ENCODE measurements at places on chromosomes 5 and 9.

DNA sequence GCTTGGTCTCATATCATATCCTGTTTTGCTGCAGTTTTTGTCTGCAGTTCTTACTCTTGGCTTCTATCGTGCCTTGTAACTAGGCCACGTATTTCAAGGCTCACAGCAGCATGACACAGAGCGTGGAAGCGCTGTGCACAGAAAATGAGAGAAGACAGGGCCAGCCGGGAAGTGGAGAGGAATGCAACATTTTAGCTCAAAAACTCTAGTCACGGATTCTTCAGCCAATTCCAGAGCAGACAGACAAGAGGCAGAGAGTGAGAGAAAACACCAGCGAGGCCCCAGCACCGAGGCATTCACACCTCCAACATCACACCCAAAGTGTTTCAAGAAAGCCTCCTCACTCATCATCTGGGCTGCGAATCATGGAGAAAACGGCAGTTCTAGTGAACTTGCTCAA, 160.8 kb downstream of the DNAH5 start:
- DNase-seq = no peak

GRCh38 chr9:81558091-81558830, 131.1 kb downstream of the TLE1 start:
- no peak for DNase-seq

- DNase-seq = no peak
Measured at GRCh38 chr5:108830705-108831276, 83.1 kb downstream of the FER start.

GRCh38 chr5:61182449-61182848, 20.2 kb upstream of the SMIM15 start:
- DNase-seq = no peak

DNA sequence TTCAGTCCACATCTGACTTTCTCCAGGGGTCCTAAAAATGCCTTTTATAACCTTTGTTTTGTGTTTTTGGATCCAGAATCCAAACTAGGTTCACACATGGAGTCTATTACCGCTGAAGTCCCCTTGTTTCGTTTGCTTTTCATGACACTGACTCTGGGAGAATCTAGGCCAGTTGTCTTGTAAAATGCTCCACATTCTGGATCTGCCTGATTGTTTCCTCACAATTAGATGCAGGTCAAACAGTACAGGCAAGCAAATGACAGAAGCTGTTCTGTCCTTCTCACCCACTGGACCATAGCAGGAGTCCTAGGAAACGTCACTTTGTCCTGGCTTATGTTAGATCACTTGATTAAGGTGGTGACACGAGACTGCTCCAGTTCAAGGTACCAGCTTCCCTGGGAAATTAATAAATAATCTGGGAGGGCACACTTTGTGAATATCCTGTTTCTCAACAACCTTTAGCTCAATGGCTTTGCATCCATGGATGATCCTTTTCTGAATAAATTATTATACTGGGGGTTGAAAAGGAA, 34.1 kb downstream of the FABP6 start:
- DNase-seq = no peak

DNA sequence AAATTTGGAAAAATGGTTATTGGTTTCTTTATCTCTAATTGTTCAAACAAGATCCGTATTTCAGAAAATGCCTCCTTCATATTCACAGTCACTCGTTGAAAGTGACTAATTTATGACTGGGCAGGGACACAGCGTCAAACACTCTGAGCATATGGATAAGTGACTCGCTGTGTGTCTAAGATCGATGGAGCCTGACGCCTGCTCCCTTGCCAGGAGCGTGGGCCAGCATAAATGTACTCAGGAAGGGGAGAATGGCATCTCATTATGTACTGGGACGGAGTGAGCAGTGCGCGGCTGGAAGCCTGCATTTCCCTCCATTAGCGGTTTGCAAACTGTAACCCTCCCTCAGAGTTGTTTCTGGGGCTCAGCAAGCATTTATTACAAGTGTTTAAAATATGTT, 79.8 kb upstream of the CAST start:
- DNase-seq = no peak

DNA sequence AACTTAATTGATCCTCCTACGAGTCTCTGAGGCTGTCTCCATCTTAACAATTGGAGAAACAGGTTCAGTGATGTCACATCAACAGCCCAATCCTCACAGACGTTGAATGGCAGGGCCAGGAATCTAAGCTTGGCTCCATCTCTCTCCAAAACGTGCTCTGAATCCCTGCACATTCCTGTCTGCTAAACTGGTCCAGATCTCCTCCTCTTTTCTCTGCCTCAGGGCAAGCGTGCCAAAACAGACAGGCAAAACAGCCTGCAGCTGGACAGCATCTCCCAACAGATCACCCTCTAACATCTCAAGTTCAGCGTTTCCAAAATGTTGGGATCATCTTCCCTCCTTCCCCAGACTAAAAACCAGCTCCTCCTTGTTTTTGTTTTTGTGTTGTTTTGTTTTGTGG, 6.6 kb downstream of the FBP1 start:
- DNase-seq = no peak

- DNase-seq = no peak
Measured at GRCh38 chr5:15786884-15787283, 286.9 kb downstream of the FBXL7 start.

GRCh38 chr9:81552581-81552991, 136.8 kb downstream of the TLE1 start:
- no peak for DNase-seq

- no peak for DNase-seq
Measured at GRCh38 chr9:136197930-136198604, 6.9 kb downstream of the LHX3 start.

DNA sequence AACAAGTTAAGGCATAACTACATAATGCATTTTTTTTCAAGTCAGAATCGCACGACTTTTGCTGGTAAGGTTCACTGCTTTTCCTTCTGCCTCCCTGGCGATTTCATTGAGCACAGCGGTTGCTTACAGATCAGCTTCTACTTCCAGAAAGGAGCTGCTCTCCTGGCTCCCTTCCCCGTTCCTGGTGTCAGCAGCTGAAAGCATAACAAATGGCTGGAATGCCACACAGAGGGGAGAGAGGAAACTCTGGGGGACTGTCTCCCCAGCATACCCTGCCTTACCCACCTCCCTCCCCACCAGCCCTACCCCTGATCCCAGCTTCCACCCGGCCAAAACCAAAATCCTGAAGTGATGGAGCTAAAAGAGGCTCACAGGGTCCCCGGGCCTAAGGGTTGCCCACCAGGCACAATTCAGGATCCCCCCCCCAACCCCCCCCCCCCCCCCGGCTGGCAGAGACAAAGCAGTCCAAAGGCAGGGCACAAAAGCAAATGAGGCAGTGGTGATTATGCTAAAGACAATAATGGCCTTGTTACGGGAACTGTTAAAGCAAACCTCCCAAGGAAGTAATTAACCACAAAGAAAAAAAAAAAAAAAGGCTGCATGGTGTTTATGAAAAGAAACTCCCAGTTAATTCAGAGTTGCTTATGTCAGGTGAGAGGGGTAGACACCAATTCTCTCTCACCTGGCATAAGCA, 126.1 kb upstream of the WWC1 start:
- no peak for DNase-seq

DNA sequence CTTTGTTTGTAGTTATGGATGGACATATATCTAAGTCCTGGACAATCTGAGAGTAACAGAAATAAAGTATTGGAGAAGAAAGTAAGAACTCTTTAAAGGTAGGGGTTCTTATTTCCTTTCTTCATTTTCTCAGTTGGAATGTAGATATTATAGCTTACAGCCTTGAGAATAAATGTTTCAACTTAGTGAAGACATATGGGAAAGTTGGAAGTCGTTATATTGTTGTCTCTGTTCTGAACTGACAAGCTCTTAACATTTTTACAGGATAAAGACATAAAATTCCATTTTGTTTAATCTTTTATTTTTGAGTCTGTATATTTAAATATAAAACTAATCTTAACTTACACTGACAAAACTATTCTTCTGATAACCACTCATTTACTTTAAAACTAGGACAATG, 2187.5 kb upstream of the ACO1 start:
- no peak for DNase-seq

- DNase-seq = no peak
Measured at GRCh38 chr5:157941616-157942015, 82.7 kb upstream of the CLINT1 start.

- DNase-seq = no peak
Measured at GRCh38 chr9:83011611-83012010, 51.3 kb downstream of the RASEF start.

DNA sequence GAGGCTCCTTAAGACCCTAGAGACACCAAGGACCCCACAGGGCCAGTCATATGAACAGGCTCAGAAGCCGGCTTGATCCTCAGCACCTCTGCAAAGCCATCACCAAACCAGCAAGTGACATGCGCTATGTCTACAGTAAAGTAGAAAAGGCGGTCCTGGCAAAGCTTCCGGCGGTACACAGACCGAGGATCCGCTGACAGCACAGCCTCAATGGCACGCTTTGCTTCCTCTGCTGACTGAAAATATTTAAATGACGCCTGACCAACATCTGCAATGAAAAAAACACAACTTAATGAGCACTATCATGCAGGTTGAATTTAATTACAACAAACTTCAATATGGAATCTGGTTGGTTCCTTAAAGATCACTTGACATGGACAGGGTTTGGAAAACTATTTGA, 17.6 kb downstream of the TRMO start:
- no peak for DNase-seq

- no peak for DNase-seq
Measured at GRCh38 chr5:43702293-43702692, 99.3 kb downstream of the NNT start.

- DNase-seq = no peak
Measured at GRCh38 chr9:136051453-136051836, 43.6 kb downstream of the NACC2 start.

DNA sequence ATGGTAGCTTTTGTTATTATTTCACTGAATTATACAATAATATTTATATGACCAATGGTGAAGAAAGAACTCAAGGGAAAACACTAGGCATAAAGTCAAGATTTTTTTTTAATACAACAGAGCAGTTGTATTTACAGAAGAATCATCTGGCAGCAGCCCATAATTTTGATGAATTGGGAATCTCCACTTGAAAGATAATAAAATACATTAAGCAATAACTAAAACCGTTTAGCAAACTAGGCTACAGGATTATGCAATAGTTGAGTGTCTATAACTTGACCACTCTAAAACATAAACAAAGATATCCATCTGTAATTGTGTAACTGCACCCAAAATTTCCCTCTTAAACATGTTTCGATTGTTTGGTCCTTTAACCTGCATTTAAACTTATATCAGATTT, 80.8 kb downstream of the SNCAIP start:
- no peak for DNase-seq

DNA sequence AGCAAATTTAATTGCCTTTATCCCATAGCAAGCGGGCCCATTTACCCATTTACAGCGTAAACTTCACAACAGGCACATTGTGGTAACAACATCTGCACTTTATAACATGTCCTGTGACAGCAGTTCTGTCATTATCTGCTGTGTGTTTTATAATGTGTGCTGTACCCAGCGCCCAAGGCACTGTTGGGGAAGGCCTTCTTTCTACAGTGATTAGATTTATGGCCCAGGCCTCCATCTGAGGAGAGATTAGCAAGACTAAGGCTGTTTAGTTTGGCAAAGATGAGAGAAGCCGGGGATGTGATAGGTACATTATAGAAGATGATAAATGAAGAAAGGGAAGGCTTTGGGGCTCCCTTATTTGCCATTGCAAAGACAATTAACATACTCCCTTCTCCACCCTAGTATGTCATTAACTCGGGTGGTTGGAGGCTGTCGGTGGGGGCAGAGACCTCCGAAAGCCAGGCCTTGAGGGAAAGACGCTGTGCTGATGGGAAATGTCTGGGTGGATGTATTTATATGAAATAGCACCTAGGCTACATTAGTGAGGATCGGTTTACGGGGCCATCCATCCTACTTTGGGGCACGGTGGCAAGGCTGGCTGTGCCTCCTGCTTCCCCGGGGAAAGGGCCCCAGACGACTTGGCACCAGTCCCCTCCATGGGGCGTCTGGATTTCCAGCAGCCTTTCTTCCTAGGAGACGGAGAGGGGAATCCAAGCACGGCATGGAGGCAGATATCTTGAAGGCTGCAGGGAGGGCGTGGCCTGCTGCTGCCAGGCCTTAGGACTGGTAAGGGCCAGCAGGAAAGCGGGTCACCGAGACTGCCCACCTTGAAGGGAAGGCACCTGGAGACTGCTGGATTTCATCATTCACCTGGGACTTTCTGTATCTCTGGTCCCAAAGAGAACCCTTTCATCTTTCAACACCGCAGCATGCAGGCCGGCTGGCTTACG, 64.3 kb upstream of the PTCH1 start:
- DNase-seq = no peak

GRCh38 chr9:1353291-1353690, 303.1 kb downstream of the DMRT2 start:
- no peak for DNase-seq

GRCh38 chr9:109745335-109746283, 34.4 kb upstream of the PALM2AKAP2 start:
- no peak for DNase-seq

- DNase-seq = no peak
Measured at GRCh38 chr9:68530618-68531017, 10.1 kb downstream of the TMEM252 start.

GRCh38 chr9:130996676-130997394, 12.1 kb upstream of the LAMC3 start:
- no peak for DNase-seq

GRCh38 chr9:16028548-16028947, 475.7 kb downstream of the CCDC171 start:
- DNase-seq = no peak

GRCh38 chr5:13731121-13731628, 213.3 kb downstream of the DNAH5 start:
- DNase-seq = no peak

DNA sequence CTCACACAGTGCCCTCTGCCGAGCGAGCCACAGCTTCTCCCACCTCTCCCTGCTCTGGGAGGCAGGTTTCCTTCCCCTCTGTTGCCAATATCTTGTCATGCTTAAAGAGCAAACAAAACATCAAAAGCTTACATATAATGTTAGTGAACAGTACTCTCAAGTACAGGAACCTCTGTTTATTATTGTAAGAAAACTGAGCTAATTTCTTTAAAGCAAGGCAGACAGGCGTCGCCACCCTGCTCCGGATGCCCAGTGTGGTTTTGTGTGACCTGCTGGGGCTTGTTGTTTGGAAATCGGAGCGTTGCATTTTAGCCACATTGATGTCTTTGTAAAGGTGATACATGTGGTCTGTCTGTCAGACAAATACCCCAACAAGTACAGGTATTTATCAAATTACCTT, 401.4 kb upstream of the IRX1 start:
- no peak for DNase-seq

DNA sequence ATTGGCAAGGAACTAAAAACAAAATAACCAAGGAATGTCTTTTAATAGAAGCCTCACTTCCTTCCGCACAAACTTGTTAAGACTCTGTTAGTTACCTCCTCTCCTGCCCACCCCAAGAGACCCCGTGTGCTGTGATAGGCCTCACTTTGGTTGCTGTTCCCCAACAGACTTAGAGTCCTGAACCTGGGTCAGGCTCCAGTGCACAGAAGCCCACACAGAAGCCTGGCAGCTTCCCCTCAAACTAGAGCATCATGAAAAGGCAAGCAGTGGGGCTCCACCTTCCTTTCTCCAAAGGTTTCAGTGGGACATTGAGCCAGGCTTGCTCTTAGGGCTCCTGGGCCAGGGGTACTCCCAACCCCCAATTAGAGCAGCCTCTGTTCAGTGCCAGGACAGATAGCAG, 230.5 kb downstream of the ESM1 start:
- DNase-seq = no peak

GRCh38 chr5:172828911-172829431, 5.1 kb upstream of the ERGIC1 start:
- no peak for DNase-seq

- no peak for DNase-seq
Measured at GRCh38 chr5:146682899-146683532, 167.0 kb upstream of the GPR151 start.

GRCh38 chr9:129469188-129469987, 151.5 kb downstream of the C9orf50 start:
- no peak for DNase-seq
